Heart right ventricle (tissue), 16 donors: ENCODE measurements at places on chromosomes 2 and 18. TPM values are rescaled to one million over a fixed set of nuclear protein-coding genes. Genes with fewer than 3 reads are reported as not detected.

The CDH19 gene
- 12.0 TPM for total RNA-seq

The CNGA3 gene
- not detected for total RNA-seq

The DLX1 gene
- total RNA-seq: not detected

The SCN3A gene
- total RNA-seq: 0.55 TPM

The RTP5 gene
- not detected for total RNA-seq

The RGPD4 gene
- total RNA-seq: not detected

The NEDD4L gene
- total RNA-seq: 65.5 TPM

The LRRC30 gene
- not detected for total RNA-seq
